ENCODE measurements at places on chromosomes 6 and 20.

- DNase-seq = no peak
These were observed 102.3 kb downstream of the ARHGAP18 start for GRCh38 chr6:129607581-129608186.

DNA sequence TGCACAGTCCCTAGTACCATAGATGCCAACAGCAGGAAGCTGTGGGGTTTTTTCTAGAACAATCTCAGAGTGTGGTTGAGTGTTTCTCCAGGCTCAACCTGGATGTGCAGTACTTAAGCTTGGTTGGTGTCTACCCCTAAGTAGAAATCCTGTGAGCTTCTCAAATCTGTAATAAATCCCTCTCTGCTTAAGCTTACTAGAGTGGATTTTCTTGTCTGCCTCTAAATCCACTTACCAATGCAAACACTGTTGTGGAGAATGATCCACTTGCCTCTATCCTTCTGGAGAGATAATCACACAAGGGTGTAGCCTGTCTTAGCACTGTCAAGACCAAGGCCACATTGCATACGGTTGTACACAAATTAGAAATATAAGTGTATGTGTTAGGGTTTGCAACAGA is 43.3 kb upstream of the CLIC5 start:
- no peak for DNase-seq

- no peak for DNase-seq
These were observed 35.8 kb upstream of the TPD52L1 start for GRCh38 chr6:125117818-125118217.

DNA sequence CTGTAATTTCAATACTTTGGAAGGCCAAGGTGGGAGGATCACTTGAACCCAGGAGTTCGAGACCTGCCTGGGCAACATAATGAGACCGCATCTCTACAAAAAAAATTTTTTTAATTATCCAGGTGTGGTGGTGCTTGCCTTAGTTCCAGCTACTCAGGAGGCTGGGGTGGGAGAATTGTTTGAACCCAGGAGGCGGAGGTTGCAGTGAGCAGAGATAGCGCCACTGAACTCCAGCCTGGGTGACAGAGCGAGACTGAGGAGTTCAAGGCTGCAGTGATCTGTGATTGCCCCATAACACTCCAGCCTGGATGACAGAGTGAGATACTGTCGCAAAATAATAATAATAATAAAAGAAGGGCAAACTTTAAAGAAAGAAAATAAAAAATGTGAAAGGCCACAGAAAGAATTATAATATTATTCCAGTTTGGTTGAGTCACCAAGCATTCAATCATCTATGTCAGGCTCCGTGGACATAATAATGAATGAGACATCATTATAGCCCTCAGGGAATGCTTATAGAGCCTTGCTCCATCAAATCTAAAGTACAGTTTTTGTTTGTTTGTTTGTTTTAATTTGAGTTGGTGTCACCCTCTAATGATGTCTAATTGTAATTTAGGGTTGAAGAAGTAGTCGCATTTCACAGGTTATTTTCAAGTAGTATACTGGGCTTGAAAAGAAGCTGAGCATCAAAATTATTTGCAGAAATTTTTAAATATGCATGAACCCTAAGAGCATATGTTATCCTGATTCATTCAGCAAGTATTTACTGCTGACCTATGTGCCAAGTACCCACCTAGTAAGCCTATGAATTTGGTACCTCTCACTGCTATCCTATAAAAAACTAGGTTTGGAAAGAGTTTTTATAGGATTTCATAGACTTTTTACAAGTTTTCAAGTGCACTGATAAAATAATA is 15.1 kb downstream of the GLYATL3 start:
- DNase-seq = no peak

Measured in stimulated activated CD4-positive, alpha-beta T cell treated with anti-CD3 and anti-CD28 coated beads, Interleukin-1b, Interleukin-23, amount 100 ng/mL, for 48 hours (primary cell).